ENCODE measurements at places on chromosomes 7 and 10.

- DNase-seq, result peak; percentile 84
Measured at GRCh38 chr10:110820321-110820814, 51.4 kb upstream of the PDCD4 start.

- no peak for DNase-seq
Measured at GRCh38 chr7:103765901-103766300, 223.6 kb downstream of the RELN start.

DNA sequence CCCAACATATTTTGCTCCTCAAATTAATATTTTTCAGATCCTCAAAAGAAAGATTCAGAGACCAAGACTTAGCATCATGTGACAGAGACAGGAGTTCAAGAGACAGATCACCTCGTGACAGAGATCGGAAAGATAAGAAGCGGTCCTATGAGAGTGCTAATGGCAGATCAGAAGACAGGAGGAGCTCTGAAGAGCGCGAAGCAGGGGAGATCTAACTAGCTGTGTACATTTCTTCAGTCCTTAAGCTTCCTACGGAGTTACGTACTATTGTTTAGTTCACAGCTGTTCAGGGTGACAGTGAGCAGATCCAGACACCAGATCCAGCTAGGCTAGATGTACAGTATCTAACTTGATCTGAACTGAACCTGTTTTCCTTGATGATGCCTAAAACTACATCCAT is 61.3 kb downstream of the KLRG2 start:
- no peak for DNase-seq

- DNase-seq, result no peak
Measured at GRCh38 chr7:117386110-117386706, 41.1 kb downstream of the ASZ1 start.

DNA sequence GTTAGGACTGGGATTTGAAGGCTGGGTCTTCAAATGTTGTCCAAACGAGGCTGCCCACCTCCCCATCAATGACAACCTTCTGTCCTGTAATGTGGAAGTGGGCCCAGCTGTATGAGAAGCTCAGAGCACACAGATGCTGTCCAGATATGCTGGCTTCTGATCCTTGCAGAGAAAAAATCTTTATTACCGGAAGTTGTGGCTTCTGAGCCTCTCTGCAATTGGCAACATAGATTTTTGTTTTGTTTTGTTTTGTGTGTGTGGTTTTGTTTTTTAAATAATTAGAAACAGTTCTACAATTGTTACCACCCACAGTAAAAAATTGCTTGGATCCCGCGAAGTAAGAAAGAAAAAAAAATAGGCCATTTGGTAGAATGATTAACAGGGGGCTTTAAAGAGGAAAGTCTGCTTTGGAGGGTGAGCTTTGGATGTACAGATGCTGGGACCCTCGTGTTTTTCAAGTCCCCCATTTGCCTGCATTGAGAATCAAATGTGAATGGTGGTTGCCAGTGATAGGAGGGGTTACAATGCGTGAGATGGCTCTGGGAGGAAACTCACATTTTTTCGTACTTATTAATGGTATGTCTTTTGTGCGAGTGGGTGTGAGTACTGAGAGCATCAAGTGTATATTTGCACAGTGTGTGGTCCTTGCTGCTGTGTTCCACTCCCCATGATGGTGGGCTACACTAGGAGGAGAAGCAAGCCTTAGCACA is 153.2 kb downstream of the TCF7L2 start:
- no peak for DNase-seq

DNA sequence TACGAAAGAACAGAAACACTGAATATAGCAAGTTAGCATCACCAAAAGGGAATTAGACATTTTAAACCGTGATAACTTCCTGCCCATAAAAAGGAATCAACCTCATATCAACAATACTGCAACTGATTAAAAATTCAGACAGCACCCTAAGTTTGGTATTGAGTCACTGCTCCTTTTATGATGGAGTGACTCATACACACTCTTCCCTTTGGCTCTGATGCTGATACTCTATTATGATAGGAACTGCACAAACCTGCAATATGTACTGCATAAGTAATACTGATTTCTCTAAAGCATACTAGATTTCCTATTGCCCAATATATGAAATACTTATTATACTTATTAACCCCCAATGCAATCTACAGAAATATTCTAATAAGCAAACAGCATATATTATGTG is 118.7 kb downstream of the PARD3 start:
- no peak for DNase-seq

DNA sequence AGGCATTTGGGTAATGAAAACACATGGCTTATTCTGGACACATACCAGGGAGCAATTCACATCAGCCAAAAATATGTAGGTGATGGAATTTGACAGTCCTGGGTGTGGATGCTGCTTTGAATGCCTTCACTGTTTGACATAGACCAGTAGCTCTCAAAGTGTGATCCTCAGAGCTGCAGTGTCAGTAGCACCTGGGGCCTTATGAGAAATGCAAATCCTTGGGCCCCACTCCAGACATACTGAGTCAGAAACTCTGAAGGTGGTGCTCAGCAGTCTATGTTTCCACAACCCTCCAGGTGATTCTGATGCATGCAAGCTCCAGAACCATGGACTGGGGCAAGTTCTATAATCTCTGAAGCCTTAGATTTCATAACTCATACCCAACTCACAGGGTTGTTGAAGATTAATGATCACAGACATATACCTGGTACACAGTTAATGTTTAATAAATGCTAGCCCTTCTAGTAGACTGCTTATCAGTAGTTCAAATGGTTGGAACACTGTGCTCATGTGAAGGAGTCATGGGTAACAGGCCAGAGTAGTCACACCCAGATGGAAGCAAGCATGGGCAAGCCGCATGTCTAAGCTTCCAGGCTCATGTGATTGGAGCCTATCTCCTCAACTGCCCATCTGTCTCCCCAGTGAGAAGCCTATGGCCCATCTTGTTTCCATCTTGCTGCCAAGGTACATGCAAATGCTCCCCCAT is 715.7 kb downstream of the GRID1 start:
- no peak for DNase-seq

DNA sequence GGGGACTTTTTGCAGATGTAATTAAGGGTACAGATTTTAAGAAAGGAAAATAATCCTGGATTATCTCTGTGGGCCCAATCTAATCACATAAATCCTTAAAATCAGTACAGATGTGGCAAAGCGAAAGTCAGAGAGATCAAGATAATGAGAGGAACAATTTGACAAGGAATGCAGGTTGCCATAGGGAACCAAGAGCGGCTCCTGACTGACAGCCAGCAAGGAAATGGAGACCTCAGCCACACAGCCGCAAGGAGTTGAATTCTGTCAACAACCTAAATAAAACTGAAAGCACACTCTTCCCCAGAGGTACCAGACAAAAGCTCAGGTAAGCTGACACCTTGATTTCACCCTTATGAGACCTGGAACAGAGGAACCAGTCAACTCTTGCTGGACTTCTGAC is 3.4 kb upstream of the PNPLA8 start:
- no peak for DNase-seq

GRCh38 chr7:7803715-7804178 is 85.3 kb upstream of the RPA3 start:
- DNase-seq, result no peak

- peak; percentile 30 for DNase-seq
Measured at GRCh38 chr10:14329746-14330173, 964 bp downstream of the FRMD4A start.

GRCh38 chr7:25521236-25521635 is 292.9 kb upstream of the NPVF start:
- no peak for DNase-seq

- peak; percentile 81 for DNase-seq
Measured at GRCh38 chr10:24952707-24953645, 570 bp upstream of the PRTFDC1 start.

Data from right cardiac atrium (tissue), 5 donors.